Vagina (tissue), 2 donors: ENCODE measurements at places on chromosomes 1 and 21.

DNA sequence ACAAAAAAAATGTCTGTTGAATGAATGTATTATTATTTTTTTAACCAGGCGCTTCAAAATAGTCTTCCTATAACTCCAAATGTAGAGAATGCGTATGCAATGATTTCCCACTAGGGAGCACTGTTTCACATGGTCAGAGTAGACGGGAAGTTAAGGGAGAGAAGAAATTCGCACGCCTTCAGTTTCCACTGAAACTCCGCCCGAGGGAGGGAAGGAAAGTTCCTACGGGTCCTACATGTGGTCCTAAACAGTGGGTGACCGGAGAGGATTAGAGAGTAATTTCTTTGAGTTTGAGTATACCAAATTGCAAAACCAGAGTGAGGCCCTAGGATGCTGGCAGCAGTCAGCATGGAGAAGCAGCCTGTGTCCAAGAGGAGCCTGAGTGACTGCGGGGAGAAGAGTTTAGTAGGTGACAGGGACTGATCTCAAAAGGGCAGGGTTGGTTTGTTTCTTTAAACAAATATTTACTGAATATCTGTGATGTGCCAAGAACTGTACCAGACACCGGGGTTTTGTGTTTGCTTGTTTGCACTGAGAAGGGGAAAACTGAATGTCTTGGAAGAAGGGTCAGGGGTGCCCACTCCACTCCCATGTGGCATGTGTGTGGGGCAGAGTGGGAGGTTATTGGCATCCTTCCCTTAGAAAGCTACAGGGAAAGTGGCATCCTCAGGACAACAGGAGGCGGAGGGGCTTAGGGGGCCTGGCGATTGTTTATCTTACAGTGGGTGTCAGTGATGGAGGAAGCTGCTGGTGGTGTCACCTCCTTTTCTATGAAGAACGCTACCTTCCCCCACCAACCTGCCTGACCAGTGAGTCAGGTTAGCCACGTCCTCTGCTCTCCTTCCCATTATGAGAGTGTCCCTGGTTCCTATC, 22.8 kb downstream of the RNU5D-1 start:
- no peak for DNase-seq

DNA sequence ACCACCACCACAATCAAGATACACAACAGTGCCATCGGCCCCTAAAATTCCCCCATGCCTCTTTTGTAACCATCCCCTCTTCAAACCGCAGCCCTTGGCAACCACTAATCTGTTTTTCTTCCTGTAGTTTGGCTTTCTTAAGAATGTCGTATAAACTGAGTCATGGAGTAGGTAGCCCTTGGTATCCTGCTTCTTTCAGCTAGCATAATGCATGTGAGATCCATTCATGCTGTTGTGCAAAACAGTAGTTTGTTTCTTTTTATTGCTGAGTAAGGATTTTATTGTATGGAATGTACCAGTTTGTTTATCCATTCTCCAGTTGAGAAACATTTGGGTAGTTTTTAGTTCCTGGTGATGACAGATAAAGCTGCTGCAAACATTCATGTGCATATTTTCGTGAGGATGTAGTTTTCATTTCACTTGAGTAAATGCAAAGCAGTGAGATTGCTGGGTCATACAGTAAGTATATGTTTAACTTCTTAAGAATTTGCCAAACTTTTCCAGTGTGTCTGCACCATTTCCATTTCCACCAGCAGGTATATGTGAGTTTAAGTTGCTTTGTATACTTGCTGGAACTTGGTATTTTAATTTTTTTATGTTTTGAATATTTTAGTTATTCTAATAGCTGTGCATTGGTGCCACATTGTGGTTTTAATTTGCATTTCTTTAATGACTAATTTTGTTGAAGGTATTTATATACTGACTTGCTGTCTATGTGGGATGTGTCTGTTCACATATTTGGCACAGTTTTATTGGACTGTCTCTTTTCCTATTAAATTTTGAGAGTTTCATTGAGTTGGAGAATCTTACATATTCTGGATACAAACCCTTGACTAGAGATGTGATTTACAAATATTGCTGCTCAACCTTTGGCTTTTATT, 148.4 kb upstream of the MAP1LC3C start:
- DNase-seq: no peak

- no peak for DNase-seq
Observed at GRCh38 chr1:27269276-27269675, 34.8 kb downstream of the WDTC1 start.

GRCh38 chr1:117815926-117816325, 113.5 kb downstream of the GDAP2 start:
- no peak for DNase-seq

DNA sequence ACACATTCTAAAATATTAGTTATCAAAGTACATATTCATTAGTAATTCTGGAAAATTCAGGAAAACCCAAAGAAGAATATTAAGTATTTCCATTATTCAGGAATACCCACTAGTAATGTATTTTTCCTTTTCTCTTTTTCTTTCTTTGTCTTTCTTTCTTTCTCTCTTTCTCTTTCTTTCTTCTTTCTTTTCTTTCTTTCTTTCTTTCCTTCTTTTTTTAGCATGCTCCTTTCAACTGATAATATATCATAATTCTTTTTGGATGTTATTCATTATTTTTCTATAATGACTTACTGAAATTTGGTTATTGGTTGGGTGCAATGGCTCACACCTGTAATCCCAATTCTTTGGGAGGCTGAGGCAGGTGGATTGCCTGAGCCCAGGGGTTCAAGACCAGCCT, 175.6 kb upstream of the RAB4A start:
- DNase-seq: no peak

DNA sequence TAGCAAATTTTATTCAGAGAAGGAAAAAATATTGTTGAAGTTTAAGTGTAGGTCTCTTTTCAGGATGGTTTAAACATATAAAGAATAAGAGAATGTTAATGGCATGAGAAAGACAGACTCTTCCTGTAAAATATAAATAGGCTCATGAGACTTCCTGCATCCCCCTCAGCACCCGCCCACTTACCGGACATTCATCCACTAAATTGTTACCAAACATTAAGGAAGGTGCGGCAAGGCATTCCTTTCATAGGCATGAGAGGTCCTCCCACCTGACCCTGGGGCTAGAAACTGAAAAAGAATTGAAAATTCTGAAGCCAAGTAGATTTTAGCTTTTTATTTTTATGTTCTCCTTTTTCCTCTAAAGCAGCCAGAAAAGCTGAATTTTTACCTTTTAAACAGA, 10.6 kb upstream of the USP1 start:
- DNase-seq: no peak

DNA sequence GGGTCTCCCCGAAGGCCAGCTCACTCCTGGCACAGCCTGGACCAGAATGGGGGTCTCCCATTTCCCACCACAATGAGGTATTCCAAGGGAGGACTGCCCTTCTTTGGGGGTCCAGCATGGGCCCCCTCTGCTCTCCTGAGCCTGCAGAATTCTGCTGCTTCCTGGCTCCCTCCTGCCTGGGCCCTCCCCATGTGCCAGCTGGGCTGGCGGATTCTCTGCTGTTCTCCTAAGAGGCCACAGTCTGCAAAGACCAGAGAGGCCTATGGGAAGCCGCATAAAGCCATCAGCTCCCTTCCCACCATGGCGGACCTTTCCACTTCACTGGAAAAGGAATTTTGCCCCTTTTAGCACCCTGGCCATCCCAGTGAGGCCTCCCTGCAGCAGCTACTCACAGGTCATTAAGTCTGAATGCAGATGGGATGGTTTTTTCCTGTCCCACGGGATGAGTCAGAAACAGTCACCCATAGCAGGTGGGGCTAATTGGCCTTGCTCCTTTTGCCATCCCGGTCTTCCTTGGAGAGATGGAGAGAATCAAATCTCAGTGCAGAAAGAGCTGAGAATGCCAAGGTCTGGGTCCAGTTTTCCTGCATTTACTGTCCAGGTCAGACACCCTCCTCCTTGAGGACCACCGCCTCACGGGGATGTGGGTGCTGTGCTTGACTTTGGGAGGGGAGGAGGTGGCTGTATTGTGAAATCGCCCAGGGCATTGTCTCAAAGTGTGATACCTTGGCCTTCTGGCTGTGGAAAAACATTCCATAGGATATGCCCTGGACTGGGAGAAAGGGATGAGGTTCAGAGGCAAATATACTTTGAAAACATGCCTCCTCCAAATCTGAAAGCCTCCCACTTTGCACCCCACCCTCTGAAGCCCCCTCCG, 23.2 kb downstream of the MYBPH start:
- DNase-seq: no peak

DNA sequence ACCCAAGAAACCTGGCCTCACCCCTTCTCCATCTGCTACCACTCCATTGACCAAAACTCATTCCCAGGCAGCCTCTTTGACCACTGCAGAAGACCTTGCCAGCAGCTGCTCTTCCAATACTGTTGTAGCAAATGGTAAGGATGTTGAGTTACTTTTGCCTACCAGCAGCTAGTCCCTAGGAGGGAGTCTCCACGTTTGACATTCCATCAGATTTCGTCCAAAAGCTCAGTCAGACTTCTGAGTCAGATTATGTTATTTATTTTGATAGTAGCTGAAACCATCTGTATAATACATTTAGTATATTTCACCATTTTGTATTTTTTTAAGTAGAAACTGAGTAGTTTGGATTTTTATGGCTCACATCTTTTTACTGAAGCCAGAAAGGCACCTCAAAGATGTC, 51.5 kb upstream of the WNT2B start:
- DNase-seq: no peak

DNA sequence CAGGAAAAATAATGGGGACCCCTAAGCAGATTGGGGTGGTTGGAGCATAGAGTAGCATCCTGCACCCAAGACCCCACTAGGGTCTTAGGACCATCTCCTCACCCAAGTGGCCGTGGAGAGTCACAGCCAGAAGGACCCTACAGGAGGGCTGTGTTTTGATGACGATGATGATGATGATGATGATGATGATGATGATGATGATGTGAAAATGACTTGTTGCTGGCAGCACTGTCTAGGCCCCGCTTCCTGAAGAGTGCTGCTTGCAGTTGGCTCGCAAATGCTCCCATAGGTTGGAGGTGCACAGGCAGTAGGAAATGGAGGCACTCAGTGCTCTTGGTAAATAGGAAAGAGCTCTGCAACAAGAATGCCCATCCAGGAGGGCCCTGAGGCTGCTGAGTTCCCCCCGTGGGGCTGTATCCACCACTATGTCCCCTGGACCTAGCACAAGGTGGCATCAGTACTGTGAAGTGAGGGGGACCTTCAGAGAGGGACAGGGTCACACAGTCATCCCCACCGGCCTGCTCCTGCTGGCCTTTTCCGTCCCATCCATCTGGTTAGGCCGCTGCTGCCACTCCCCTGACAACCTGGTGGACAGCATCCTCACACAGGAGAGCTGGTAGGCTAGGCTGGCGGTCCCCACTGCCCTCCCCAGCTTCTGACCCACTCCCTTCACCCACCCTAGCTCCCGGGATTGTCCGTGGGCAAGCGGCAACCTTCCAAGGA, 139.6 kb downstream of the FOXD2 start:
- DNase-seq: no peak

DNA sequence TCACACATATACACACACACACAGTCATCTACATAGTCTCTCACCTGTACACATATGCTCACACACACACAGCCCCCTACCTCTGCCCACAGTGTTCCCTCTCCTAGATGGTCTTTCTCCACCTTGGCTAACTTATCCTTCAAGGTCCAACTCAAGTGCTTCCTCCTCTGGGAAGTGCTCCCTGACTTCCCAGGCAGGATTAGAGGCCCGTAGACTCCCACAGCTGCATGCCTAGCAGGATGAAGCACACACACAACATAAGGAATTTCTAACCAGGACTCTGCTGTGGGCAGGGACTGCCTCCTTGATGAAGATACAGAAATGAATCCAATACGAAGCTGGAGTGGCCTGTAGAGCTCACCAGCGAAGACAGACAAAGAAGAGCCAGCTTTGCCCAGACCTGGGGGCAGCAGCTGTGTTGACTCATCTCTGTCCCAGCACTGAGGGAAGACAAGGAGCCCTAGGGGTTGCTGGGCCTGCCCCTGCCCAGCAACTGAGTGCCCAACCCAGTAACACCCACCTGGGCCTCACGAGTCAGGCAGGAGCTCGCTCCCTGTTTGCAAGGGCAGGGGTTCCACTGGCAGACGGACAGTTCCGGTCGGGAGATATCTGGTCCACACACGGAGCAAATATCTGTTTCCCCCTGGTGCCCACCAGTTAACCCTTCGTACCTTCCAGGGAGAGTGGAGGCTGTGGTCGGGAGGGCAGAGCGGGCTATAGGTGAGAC, 100.8 kb downstream of the DMRTB1 start:
- DNase-seq: no peak

DNA sequence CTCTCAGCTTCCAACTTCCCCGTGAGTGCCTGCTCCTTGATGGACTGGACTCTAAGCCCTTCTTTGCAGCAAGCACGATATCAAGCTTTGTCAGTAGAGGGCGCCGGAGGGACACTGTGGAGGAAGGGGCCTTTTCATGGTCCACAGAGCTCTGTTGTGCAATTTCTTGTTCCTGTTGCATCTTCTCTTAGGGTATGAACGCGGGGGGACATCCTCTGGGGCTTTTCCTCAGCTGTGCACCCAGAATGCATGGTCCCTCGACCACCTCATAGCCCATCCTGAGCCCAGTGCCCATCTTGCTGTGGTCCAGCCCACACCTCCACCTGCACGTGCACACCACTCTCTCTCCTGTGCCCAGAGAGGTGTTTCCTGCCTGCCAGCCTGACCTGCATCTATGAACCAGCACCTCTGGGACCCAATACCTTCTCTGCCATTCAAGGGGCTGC, 556.8 kb downstream of the PTPRU start:
- DNase-seq: no peak

- DNase-seq: no peak
Observed at GRCh38 chr1:59367301-59368007, 70.6 kb downstream of the FGGY start.

DNA sequence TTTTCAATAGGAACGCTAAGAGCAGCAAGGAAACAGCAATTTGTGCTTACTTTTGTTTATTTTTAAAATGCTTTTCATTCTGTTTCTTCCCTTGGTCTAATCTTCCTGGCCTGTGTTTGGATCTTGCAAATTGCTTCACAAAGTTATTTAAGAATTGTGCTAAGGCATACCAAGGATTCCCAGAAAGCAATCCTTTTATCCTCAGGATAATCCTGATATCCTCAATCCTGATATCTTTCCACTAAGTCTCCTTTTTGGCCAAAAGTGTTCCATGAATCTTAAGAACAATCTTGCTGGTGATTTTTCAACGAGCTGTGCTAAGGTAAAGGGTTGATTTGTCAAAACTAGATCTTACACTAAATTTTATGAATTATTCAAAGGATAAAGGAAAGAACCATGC, 1577.9 kb downstream of the PLA2G4A start:
- DNase-seq: no peak

GRCh38 chr1:7652061-7652460, 119.0 kb upstream of the VAMP3 start:
- DNase-seq: no peak
